ENCODE measurements at places on chromosomes 2 and 18.
A peak's percentile ranks its signal among the peaks of the same experiment; 100 is the strongest.

GRCh38 chr2:42193722-42194187 lies 24.6 kb downstream of the EML4 start:
- DNase-seq = no peak

GRCh38 chr2:9178110-9178903 lies 28.3 kb upstream of the ASAP2 start:
- no peak for DNase-seq

DNA sequence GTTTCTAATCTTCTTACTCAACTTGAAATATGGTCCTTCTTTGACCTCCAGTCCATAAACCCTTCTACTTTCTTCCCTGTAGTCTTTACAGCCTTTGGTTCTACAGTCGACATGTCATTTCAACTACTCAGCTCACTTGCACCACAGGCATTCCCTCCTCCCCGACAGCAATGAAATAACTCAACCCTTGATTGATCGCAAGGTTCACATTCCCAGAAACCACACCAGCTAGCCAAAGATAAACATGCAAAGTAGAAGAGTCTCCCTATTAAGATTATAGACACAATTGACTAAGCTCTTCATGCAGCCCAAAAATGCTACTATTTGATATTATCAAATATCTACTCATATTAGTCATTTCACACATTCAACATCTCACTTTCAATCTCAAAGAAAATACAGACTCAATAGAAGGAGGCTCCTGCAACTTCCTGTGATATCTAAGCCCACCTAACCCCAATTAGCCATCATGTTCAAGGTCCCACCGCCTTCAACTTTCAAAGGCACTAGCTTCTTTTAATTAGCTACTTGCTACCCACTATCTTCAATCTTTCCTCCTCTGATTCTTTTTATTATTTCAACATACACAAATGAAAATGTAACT lies 50.8 kb downstream of the RTTN start:
- DNase-seq = no peak

- DNase-seq = no peak
Observed at GRCh38 chr2:147204102-147204501, 640.7 kb upstream of the ACVR2A start.

GRCh38 chr2:3940661-3941060 lies 237.3 kb downstream of the DCDC2C start:
- DNase-seq = no peak

DNA sequence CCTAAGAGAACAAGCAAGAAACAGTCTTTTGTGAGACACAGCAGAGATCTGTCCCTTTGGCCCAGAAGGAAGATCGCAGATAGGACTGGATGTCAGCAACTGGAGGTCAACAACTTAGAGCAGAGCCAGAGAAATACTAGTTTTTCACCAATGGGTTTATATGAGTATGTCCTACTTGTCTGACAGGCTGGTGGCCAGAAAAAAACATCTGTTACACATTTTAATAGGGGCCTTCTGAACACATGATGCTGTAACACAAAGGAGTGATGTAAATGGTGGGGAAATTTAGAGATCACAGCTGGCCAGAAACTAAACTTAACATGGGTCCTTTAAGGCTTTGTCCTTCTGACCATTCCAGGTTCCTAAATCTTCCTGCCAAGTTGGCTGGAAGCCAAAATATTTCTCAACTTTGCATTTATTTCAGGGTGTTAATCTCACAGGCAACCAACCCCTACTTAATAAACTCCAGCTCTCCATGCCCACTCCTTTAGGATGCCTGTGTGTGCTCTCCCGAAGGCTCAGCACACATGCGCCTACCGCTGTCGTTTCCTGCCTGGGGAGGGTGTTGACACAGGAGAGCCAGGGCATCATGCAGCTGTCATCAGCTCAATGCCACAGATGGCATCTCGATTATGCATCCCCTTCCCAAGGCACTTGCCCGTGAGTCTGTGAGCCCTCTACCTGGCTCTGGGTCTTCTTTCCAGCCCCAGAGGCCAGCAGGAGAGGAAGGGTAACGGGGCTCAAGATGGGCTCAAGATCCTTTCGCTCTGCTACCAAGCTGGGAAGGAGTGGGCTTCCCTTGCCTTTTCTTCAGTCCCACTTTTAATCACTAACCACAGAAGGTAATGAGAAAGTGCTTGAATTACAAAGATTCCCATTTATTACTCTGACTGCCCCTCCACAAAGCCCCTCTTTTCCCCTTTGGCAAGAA lies 252.5 kb downstream of the ETAA1 start:
- DNase-seq = no peak

- no peak for DNase-seq
Observed at GRCh38 chr2:206716623-206717022, 1.6 kb downstream of the DYTN start.

GRCh38 chr2:49002750-49003149 lies 151.6 kb downstream of the FSHR start:
- DNase-seq = no peak

DNA sequence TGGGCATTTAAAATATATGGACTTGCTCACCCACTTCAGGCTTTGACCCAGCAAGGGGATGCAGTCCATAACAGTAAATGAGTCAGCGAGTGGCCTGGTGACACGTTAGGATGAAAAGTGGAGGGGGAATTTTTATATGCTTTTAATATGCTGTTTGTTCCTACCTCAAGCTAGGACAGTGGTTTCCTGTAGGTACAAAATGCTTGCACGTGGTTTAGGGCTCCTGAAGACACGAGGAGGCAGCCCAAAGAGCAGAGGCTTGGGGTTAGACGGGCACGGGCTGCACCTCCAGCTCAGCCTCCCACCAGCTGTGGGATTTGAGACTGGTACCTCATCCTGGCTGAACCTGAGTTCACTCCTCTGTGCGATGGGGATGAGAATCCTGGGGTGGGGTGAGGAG lies 306.2 kb upstream of the CXCR4 start:
- no peak for DNase-seq

- no peak for DNase-seq
Observed at GRCh38 chr2:191125646-191126045, 25.1 kb downstream of the STAT4 start.

DNA sequence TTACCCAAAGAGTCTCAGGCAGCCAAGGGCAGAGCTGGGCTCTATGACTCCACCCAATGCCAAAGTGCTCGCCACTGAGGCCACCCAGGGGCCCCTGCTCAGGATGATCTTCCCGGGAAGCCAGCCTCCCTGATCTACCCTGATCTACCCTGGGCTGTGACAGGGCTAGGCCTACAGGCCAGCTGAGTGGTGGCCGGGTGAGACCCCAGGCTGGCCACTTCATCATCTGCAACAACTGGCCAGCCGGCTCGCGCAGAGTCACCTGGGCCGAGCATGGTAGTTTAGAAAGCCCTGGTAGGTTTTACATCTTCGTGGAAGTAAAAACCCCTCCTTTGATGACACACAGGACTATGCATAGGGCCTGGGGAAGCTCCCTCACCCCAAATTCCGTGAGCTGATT lies 276.3 kb downstream of the NDUFA10 start:
- DNase-seq = no peak

DNA sequence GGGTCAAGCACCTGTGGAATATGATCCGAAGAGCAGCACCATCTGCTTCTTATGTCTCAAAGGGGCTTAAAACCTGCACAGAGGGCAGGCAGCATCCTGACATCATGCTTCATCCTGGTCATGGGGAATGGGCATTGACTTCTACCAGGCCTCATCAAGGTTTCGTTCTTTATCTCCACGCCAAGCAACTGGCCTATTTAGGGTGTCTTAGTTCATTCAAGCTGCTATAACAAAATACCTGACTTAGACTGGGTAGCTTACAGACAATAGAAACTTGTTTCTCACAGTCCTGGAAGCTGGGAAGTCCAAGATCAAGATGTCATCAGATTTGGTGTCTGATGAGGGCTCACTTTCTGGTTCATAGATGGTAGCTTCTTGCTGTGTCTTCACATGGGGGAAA lies 69.4 kb downstream of the MYO3B start:
- no peak for DNase-seq

DNA sequence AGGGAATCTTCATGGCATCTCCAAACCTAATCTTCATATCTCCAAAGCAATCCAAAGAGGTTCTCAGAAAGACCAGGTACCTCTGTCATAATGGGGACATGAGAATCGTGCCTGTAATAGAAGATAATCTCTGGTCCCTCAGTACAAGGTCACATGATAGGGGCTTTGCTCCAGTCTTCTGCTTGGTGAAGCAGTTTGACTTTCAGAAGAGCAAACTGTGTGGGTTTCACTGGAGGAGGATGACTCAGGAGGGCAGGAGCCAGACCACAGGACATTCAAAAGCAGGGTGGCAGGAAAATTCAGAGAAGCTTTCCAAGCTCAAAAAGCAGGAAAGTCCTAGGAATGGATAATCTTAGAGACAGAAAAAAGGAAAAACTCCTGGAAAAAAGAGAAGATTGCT lies 10.6 kb upstream of the PAX3 start:
- no peak for DNase-seq

DNA sequence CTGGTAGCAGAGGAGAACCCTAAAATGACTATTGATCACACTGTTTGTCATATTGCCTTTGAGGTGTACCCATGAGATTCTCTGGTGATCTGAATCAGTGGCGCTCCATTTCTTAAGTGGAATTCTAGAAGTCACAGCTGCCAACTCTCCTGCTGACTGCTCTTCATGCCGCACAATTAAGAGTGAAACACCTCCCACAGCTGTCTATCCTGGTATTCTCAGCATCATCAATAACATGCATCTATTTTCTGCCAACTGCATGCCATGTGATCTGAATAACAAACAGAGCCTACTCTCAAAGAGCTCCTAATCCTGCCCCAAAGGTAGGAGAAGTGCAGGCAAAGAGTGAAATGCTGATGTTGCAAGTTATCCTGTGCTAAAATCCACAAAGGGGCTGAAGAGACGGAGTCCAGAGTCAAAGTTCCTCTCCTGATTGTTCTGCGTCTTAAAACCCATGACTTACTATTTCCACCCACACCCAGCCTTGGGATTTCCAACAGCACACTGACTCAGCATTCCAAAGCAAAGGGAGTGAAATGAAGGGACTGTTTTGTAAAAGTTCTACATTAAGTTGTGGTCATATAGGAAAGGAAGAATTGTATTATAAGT lies 13.7 kb upstream of the DAPL1 start:
- DNase-seq = no peak

- no peak for DNase-seq
Observed at GRCh38 chr2:134080386-134081089, 173.3 kb upstream of the MGAT5 start.

GRCh38 chr2:223787358-223787757 lies 50.0 kb downstream of the AP1S3 start:
- no peak for DNase-seq

DNA sequence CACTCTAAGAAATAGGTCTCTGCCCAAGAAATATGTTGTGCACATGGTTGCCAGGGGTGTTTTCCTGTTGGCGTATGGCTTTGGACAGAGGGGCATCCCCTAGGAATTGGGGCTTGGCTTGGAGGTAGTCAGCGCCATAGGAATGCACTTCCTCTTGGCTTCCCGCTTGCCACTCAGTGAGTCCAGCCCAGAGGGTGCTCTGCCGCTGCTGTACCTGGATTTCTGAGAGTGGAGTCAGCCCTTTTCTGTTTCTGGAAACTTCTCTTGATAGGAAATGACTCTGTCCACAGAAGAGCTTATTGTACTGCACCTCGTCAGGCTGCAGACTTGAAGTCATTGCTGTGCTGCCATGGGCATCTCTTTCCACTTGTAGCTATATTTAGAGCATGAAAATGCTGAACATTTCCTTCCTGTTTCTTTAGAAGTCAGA lies 116.7 kb upstream of the MGAT5 start:
- no peak for DNase-seq

GRCh38 chr18:23619388-23619881 lies 33.1 kb upstream of the NPC1 start:
- peak; percentile 5 for DNase-seq

- DNase-seq = no peak
Observed at GRCh38 chr2:40317761-40318160, 134.1 kb downstream of the SLC8A1 start.

GRCh38 chr2:10137053-10137843 lies 14.7 kb downstream of the RRM2 start:
- DNase-seq = no peak

DNA sequence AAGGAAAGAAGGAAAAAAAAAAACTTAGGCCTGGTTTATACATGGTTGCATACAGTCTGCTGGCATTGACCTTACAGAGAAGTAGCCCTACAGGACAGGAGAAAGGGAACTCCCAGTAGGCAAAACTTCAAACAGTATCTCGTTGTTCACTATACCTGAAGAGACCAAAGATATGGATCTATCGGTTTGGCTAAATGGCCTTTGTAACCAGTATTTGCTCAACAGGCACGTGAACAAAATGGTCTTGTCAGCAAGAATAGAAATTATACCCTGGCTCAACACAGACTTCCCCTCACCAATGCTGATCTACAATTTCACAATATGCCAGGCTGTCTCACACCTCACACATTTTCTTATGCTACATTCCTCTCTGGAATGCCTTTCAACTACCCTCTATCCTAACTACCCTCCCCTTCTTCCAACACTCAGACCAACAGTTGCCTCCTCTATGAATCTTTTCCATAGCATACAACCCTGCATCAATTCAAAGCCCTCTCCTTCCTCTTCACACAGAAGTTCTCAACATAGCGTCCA lies 13.7 kb downstream of the HYCC2 start:
- no peak for DNase-seq

DNA sequence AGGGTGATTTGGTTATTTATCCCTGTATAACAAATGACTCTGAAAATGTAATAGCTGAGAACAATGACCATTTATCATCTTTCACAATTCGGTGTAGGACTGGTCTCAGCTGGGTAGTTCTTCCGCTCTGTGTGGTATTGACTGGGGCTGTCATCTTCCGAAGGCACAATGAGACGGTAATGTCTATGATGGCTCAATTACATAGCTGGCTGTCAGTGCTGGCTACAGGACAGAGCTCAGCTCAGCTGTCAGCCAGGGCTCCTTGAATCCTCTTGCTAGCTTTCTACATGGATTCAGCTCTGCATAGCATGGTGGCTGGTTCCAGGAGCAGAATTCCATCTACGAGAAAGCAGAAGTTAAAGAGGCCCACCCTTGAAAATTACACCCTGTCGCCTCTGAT lies 483.8 kb downstream of the TDRD15 start:
- DNase-seq = no peak

DNA sequence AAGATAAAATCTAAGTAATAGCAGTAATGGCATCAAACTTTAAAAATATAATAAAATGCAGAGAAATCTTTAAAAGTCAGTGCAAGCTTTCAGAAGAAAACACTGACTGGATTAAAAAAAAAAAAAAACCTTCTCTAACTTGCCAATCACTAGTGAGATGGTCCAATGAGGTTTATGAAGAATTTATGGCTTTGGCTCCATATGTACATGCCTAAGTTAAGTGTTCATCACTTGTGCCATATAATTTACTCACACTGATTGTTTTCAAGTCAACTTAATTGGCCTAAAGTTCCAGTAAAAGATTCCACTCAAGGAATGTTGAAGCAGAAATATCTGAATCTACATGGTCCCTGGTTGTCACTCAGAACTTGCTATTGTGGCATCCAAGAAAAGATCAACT lies 40.7 kb upstream of the RAB27B start:
- DNase-seq = no peak
